ENCODE measurements at places on chromosomes 11 and 22.

GRCh38 chr22:41598081-41598480, 8.4 kb upstream of the PMM1 start:
- no peak for DNase-seq

DNA sequence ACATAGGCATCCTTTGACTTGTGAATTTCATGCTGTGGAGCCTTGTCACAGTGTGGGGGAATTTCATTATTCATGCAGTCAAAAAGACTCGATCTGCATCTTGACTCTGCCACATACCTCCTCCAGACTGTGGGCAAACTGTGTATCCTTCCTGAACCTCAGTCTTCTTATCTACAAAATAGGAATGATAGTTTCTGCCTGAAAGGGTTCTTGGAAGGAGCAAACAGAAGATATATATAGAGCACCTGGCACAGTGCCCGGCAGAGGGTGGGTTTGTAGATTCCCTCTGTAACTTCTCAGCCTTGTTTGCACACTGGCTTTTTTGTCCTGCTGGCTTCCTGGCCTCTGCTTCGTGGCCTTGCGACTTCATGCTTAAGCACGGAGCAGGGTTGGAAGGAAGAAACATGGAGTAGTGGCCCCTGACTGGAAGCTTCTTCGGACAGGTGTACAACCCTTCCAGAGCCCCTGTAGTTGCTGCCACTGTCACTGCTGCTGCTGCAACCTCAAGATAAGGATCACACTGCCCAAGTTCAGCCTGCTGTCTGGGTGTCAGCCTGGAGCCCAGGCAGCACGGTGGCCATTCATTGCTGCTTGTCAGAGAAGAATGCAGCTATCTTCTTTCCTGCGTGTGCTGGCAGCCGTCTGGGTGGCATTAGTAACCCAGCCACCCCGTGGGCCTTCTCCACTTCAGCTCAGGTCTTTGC, 106.4 kb downstream of the MICAL2 start:
- DNase-seq = no peak

- DNase-seq = no peak
Observed at GRCh38 chr11:68297494-68297811, 14.9 kb upstream of the LRP5 start.

- DNase-seq = no peak
Observed at GRCh38 chr11:10049756-10050155, 244.3 kb downstream of the SBF2 start.

DNA sequence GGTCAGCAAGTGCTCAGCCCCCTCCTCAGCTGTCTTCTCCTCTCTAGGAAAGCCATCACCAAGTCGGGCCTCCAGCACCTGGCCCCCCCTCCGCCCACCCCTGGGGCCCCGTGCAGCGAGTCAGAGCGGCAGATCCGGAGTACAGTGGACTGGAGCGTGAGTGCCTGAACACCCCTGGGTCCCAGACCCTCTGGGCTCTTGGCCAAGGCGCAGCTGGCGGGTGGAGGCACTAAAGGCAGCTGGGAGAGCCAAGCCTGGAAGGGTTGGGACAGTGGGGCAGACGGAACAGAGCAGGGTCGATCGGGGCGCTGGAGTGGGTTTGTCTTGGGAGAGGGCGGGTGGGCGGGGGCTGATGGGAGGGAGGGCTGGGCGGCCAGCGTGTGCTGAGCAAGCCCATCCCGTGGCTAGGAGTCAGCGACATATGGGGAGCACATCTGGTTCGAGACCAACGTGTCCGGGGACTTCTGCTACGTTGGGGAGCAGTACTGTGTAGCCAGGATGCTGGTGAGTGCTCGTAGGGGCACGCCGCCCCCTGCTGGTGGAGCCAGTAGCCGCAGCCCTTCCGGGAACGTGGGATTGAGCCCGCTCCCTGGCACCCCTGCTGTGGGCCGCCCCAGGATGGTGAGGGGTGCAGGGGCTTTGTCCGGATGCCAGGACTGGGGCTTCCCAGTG, 14.1 kb upstream of the MDK start:
- DNase-seq = peak; percentile 72

GRCh38 chr11:116651098-116651736, 121.6 kb downstream of the BUD13 start:
- DNase-seq = no peak

DNA sequence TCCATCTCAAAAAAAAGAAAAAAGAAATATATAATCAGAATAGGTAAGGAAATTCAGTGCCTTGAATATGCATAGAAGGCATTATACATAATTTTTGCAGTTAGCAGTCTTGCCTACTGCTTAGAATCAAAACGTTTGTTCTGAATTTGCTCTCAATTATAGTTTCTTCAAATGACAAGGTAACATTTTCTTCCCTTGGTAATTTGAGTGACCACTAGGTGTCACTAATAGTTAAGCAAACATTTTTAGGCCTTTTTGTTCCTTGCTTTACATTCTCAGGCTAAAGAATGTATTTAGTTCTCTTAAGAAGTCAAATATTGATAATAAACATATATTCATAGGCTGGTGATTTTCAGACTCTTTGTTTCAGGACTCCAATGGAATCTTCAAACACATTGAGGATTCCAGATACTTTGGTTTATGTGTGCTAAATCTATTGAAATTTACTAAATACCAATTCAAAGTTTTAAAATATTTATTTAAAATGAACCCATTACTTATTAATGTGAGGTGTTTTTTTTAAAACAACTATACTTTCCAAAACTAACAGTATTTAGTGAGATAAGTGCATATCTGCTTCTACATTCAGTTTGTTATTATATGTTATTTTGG, 55.0 kb upstream of the DEPDC7 start:
- DNase-seq = peak; percentile 79

GRCh38 chr22:24550028-24550901, 4.7 kb downstream of the GUCD1 start:
- no peak for DNase-seq

DNA sequence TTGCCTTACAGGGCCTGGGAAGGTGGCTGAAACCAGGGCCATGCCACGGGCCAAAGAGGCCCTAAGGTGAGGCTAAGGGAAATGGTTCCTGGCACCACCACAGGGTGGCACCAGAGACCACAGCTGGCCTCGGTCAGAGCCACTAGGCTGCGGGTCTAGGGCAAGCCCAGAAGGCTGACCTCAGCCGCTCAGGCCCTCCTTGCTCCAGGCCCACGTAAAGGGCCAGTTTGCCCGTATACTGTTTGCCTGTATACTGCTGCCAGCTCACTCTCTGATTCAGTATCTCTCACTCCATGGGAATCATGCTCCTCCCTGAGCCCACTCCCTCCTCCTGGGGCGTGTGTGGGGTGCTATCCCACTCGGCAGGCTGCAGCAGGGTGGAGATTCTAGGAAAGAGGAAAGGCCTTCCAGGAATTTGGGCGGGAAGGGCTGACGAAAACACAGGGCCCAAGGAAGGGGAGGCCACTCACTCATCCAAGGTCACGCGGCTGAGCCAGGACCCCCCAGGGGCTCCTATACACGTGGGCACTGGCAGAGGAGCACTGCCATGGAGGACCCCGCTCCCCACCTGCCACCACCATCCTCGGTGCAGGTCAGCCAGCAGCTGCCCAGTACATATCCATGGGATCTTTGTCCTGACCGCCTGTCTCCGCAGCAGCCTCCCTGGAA, 62.4 kb downstream of the NECTIN1 start:
- DNase-seq = peak; percentile 68

GRCh38 chr22:37526376-37526775, 7.2 kb upstream of the CARD10 start:
- no peak for DNase-seq

DNA sequence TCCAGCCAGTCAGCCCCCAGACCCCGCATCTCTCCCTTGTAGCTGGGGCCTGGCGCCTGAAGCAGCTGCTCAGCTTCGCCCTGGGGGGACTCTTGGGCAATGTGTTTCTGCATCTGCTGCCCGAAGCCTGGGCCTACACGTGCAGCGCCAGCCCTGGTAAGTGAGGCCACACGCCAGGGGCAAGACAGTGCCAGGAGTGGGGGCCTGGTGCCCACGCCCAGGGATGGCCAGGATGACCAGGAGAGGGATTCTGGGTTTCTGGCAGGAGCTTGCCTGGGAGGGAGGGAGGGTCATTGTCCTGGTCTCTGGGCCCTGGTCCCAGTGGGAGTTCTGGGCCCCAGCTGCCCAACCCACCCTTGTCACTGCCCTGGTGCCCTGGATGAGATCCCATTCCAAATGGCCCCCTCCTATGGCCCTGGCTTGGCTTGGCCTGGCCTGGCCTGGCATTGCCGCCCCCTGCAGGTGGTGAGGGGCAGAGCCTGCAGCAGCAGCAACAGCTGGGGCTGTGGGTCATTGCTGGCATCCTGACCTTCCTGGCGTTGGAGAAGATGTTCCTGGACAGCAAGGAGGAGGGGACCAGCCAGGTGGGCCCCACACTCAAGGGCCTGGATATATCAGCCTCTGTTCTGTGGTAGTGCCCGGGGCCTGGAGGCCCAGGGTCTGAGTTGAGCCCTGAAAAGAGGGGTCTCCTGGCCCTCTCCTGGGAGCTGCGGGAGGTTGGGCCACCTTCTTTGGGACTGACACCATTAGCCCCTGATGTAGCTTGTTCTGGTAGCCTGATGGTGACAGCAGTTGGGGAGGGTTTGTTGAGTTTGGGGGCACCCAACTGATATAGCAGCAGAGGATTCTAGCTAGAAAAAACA, 3.7 kb downstream of the SLC39A13 start:
- no peak for DNase-seq

GRCh38 chr22:35684270-35684700, 33.4 kb upstream of the APOL5 start:
- no peak for DNase-seq

- DNase-seq = no peak
Observed at GRCh38 chr11:16780698-16781550, 42.5 kb downstream of the C11orf58 start.

DNA sequence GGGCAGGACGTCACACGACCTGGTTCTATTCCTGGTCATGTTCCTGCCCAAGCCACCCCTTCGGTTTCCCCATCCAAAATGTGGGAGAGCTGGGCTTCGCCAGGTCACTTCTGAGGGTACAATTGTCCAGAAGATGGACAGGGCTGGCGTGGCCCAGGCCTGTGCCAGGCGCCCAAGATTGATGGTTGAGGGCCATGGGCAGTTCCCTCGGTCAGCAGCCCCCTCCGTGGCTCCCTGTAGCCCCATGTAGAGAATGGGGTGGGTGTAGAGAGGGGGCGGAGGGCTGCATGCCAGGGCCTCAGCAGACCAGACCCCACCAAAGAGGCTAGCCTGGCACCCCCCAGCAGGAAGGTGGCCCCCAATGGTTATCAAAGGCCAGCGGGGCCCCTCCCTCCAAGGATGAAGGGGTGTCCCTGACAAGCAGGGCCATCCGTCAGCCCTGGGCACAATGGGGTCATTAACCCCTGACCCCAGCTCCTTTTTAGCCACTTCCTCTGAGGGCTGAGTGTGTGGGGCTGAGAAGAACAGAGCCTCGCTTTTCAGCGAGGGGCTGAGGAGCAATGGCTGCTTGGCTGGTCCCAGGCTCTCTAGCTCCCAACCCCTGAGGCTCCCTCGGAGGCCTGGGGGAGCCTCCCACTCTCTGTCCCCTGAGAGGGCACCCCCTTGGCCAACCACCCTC, 11.0 kb upstream of the PICK1 start:
- DNase-seq = no peak

DNA sequence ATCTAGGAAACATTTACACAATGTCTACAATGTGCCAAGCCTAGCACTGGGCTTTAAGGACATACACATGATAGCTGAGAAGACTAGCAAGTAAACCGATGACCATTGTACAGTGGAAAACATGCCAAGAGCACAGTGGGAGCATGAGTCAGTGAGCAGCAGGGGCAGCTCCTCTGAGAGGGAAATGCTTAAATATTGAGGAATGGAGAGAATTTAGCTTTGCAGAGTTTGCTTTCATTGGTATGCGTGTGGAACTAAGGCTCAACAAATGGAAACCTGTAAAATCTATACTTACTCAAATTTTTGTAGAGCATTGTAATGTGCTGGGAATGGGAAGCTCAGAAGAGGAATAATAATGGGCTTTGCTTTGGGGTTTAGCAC, 282.3 kb downstream of the ST3GAL4 start:
- no peak for DNase-seq

- no peak for DNase-seq
Observed at GRCh38 chr11:65915821-65916251, 3.0 kb downstream of the C11orf68 start.

GRCh38 chr11:78438298-78438975, 20.8 kb upstream of the GAB2 start:
- DNase-seq = no peak

DNA sequence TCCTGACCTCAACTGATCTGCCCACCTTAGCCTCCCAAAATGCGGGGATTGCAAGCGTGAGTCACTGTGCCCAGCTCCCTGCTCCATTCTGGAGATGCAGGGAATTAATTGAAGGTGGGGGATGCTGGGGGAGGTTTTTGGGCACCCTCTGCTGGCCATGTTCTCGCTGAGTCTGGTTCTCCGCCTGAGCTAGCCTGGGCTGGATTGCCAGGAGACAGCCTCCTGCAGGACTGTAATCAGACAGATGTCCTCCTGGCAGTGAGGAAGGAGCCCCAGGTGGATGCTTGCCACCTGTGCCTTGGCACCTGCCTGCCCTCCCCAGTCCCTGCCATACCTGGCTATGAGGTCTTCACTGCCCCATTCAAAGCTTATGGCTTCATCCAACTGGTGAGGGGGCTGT, 5.4 kb downstream of the MTFP1 start:
- DNase-seq = no peak

DNA sequence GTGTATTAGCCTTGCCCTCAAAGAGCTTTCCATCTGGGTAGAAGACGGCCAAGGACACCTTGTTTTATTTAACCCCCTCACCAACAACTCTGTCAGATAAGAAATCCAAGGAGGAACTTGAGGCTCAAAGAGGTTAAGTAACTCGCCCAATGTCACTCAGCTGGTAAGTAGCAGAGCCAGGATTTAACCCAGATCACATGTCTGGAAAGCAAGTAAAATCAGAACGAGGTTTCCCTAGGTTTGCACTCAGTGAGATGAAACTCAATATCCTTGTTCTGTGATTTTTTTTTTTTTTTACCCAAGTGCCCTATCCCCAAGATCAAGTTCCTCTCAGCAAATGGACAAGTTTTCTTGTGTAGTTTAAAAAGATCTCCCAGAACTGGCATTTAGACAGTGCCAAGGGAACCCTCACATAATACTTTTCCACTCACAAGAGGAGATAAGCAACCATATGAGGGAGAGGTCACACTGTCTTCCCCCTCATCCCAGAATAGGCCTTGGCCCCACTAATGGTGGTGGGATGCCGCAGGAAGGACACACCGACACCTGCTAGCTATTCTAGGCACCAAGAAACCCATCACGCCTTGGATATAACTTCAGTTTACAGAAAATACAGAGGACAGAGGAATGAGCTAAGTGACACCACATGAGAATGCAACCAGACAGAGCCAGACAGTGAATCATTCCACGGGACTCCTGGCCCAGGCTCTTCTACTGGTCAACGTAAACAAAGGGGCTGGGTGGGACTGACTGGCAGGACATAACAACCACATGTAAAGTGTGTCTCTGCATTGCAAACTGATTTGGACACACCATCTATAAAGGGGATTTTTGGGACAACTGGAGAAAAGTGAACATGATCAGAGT, 8.6 kb upstream of the ARAP1 start:
- no peak for DNase-seq

- DNase-seq = no peak
Observed at GRCh38 chr11:26729284-26729683, 7.4 kb upstream of the SLC5A12 start.

- DNase-seq = no peak
Observed at GRCh38 chr11:93054881-93055280, 85.4 kb downstream of the MTNR1B start.

- DNase-seq = no peak
Observed at GRCh38 chr11:15725246-15725645, 610.5 kb downstream of the INSC start.
